ENCODE measurements at places on chromosomes 12 and 14. TPM values are rescaled to one million over a fixed set of nuclear protein-coding genes. Genes with fewer than 3 reads are reported as not detected.

GRCh38 chr12:76030341-76031080 is 1.1 kb downstream of the PHLDA1 start:
- peak overlapping the region; percentile 92 for H3K4me3 ChIP-seq
- no peaks in the 10 kb centered on the region for H3K36me3 ChIP-seq
- DNase-seq: peak; percentile 42
- no peaks in the 10 kb centered on the region for H3K27me3 ChIP-seq
- H3K4me1 ChIP-seq: peaks cover 26% of the 10 kb centered on the region

DNA sequence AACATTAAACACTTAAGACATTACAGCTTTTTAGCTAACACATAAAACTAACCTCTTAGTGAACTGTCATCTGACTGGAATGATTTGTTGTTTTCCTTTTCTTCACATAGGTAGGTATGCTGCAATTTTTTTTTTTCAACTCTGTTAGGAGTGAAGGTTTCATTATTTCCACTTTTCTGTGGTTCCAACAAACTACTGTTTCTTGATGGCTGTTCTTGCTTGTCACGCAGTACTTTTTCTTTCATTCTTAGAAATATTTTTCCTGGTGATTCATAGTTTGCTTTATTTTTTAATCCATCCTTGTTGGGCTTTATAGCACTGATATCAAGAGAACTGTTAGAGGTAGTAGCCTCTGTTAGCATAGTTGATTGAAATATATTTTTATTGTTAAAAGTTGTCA is 6.3 kb downstream of the MIS18BP1 start:
- no peak for DNase-seq
- H3K4me3 ChIP-seq: no peak overlapping the region
- H3K4me1 ChIP-seq: peaks cover 22% of the 10 kb centered on the region
- no peaks in the 10 kb centered on the region for H3K27me3 ChIP-seq
- H3K36me3 ChIP-seq: no peaks in the 10 kb centered on the region
- H3K27ac ChIP-seq: no peak overlapping the region

DNA sequence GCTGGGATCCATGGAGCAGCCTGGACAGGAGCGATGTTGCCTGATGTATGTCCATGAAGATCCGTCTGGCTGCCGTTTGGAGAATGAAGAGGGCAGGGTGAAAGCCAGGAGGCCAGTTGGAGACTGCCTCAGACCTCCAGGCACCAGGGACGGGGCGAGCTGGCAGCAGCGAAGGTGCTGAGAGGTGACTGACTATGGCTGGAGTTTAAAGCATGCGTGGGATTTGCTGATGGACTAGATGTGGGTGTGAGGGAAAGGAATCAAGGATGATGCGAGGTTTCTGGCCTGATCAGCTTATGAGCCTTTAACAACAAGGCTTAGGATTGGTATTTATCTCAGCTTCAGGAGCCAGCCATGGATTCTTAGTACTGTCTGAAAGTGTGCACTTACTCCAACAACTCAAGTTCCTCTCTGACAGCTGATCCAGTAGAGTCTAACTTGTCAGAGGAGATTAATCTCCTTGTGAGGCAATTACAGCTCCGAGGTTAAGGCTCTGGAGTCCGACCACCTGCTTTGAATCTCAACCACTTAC is 49.4 kb downstream of the DYNC1H1 start:
- H3K27ac ChIP-seq: no peak overlapping the region
- DNase-seq: no peak
- H3K27me3 ChIP-seq: no peaks in the 10 kb centered on the region
- H3K36me3 ChIP-seq: peaks cover 96% of the 10 kb centered on the region
- no peak overlapping the region for H3K4me3 ChIP-seq

DNA sequence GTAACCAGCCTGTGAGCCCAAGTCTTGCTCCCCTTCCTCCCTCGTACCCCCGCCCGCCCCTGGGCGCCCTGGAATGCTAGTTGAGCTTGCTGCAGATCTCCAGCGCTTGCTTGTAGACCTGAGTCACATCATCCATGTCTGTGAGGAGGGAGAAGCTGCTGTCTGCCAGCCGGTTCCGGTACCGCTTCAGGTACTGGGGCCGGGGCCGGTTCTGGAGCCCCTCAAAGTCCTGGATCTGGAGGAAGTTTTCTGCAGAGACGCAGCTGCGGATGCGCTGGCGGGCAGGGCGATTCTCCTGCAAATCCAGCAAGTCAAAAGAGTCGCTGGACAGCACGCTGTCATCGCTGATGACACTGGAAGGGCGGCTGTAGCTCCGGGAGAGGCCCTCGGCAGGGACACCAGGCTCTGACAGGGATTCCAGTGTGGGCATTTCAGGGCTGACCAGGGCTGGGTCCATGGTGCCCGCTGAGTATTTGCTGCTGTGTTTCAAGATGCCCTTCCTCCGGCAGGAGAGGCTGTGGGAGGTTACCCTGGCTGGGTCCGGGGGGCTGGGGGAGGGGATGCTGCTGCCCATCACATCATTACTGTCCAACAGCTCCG is 71.9 kb downstream of the NUAK1 start:
- H3K36me3 ChIP-seq: no peaks in the 10 kb centered on the region
- H3K4me3 ChIP-seq: no peak overlapping the region
- no peaks in the 10 kb centered on the region for H3K4me1 ChIP-seq

Gene TAS2R14
- 1.1 TPM for total RNA-seq

Gene SIRT4
- not detected for total RNA-seq

Measured in CD4-positive, alpha-beta T cell (primary cell).